ENCODE measurements at places on chromosomes 2 and 18.

- no peak for DNase-seq
Observed at GRCh38 chr2:17733599-17733998, 20.0 kb downstream of the SMC6 start.

GRCh38 chr18:9858642-9859041, 27.1 kb upstream of the TXNDC2 start:
- DNase-seq, result no peak

GRCh38 chr18:31447530-31448191, at the start of gene DSG3:
Gene DSG3, plus strand, starts transcription at chr18:31447741. Its CDS starts 137 bp downstream, at chr18:31447878.
- DNase-seq, result no peak

- DNase-seq, result no peak
Observed at GRCh38 chr2:193738892-193739291, 1544.2 kb upstream of the TMEFF2 start.

GRCh38 chr2:605674-606608, 71.3 kb downstream of the TMEM18 start:
- DNase-seq, result no peak

DNA sequence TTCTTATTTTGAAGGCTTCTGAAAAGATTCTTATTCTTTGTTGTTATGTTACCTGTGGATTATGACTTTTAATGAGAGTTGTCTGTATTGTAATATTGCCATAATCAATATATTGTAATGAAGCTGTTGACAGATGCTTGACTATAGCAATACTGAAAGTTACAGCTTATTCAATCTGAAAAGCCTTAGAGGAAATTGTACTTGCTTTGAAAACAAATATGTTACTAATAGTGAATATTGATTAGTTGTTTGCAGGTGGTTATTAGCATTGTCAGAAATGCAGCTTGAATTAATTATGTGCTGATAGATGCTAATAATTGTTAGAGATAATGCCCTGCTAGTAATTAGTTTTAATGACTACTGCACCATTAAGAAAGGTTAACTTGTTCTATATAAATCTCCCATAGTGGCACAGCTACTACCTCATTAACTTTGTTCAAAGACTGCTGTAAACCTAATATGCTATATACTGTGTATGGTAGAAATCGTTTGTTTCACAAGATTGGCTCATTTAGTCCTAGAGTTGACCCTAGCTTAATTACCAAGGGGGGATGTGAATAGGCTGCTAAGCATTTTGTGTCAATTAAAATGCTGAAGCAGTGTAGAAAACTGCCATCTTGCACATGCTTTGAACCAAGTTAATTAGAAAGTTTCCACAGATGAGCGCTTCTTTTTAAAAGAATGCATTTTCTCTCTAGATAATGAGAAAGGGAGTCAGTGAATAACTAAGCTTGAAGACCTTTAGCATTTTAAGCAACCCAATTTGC, 30.5 kb downstream of the SLC39A10 start:
- DNase-seq, result no peak

DNA sequence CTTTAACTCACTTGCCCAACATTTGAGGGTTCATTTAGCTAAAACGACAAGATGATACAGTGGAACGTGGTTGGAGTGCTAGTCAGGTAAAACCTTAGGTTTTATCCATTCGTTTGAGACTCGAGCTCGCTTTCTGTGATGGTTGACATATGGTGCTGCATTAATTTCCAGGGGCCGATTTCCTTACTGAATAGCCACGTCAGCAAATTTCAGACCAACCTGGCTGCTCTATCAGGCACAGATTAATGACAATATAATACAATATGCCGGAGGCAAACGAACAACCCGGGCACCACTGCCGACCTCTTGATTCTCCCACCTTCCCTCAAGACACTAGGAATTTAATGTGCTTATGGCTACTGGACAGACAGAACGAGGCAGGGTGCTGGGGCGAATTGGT, 42.0 kb downstream of the NABP1 start:
- DNase-seq, result no peak

DNA sequence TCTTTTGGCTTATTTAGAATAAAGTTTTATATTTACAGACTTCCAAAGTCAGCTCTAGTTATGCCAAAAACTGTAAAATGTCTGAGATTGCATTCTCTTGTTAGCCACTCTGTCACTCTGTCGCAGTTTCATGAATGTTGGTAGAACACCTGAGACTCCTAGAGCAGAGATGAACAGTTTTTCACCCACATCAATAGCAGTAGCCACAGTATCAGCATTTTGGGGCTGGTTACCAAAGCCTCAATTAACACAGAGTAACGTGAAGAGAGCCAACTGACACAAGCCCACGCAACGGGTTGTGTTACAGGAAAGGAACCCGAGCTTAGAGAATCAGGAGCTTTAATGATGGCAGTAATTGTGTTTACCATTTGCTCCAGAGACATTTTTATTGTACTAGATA, 443.0 kb upstream of the SLC39A10 start:
- no peak for DNase-seq

DNA sequence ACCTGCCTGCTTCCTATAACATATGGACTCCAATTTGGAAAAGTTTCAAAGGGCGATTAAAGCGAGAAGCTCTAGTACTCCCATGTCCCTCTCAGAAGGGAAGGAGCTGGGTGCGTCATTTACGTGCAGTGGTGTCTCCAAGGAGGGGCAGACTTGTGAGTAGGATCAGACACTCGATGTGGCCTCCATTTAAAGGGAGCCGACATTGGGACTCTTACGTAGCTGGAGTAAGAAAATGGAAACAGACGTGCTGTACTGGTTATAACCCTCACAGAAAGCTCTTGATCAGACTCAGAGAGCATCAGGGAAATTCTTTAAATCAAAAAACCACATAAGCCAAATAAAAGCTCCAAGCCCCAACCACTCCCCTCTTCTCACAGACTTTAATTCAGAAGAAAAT, 198.5 kb downstream of the KLHL29 start:
- DNase-seq, result no peak

DNA sequence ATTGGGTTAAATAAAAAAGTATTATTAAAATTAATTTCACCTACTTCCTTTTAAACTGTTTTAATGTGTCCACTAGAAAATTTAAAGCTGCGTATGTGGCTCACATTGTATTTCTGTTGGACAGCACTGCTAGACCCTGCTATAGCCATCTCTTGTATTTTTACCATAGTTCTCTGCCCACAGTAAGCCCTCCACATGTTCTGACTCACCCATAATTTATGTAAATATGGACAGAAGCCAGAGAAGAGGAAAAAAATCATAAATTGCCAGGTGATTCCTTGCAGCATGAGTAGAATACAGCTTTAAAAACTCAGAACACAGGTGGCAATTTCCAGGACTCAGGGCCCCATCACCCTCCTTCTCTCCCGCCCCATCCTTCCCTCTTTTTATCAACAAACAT, 142.4 kb upstream of the MEX3C start:
- DNase-seq, result no peak

GRCh38 chr18:49174478-49174877, 223.7 kb upstream of the SMAD7 start:
- no peak for DNase-seq

Measured in forelimb muscle (tissue), 1 donor.